ENCODE measurements at places on chromosomes 5 and 9.

GRCh38 chr9:99057665-99058625, 47.0 kb upstream of the TGFBR1 start:
- peak; percentile 68 for DNase-seq

DNA sequence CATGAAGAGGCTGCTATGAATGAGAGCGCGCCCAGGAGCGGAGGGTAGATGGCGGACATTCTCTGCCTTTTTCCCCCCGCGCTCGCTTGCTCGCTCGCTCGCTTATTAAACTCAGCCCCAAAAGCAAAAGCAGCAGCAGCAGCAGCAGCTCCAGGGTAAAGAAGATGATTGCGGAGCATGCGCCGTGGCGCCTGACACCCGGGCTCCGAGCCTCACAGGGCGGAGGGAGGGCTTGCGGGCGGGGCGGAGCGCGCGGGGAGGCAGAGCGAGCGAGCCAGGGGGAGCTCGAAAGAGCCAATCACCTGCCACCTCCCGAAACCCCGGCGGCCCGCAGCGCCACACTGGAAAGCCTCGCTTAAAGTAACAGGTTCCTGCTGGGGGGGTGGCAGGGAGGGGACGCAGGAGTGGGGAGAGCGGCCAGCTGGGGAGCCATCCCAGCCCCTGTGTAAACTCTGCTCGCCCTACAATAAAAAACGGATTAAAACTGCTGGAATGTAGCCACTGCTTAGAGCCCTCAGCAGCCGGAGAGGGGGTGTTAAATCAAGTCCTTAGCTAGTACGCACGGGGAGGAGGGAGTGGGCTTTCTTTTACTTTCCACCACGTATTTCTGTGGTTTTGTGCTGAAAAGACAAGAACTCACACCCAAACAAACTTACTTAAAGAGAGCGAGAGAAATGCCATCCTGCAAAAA, at the start of gene MLLT3:
Gene MLLT3 (minus strand): TSS at position 170 of the 691 bp plus-strand sequence.
- peak; percentile 96 for DNase-seq

- DNase-seq, result no peak
These were observed 24.3 kb downstream of the THBS4 start for GRCh38 chr5:80059354-80059980.

DNA sequence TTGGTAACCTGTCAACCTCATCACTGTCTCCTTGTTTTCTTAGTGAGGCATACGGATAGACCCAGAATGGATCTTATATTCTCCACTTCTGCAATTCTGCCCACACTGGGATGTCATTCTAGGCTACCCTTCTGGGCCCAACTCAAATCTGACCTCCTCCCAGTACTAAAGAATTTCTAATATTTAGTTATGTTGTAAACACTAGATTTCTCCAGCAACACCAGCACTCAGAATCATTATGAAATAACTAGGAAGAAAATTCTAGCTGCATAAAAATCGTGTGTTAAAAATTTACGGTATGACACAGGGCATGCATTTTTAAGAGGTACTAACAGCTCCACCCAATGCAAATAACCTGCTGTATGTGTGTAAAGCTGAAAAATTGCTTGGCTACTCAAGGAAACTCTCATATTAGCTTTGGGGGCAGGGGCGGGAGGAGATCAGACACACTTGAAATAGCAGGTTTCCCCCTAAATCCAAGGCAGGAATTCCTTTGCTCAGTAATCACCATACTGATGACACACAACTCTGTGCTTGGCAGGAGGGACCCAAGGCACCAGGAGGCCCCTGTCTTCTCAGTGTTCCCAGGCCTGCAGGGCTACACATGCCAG, 27.3 kb downstream of the MACROH2A1 start:
- no peak for DNase-seq

- no peak for DNase-seq
These were observed 178.0 kb downstream of the ACTL7B start for GRCh38 chr9:108677776-108678175.

GRCh38 chr9:27280860-27281259, 16.1 kb downstream of the EQTN start:
- no peak for DNase-seq

GRCh38 chr9:114238891-114239875, 83.7 kb upstream of the ORM1 start:
- no peak for DNase-seq

GRCh38 chr9:17191082-17191481, 56.2 kb downstream of the CNTLN start:
- no peak for DNase-seq

DNA sequence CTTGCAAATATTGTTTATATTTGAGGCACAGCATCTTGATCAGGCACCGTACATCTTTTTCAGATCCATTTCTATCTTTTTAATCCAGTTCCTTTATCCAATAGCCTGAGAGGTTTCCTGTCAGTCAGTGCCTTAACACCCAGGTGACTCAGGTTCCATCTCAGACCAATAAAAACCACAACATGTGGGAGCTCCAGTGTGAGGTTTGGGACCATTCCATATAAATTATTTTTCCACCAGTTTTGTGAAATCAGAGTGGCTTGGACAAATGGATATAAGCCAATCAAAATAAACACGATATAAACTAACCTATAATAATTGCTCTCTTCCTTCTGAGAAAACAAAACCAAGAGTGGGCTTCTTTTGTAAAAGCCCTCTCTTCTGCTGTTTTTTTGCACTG, 351.3 kb downstream of the NTRK2 start:
- DNase-seq, result no peak

GRCh38 chr9:34456746-34457145, 1.6 kb downstream of the FAM219A start:
- DNase-seq, result no peak

GRCh38 chr9:20014168-20014567, 225.3 kb upstream of the SLC24A2 start:
- DNase-seq, result no peak

- no peak for DNase-seq
These were observed 96.0 kb downstream of the KIAA1958 start for GRCh38 chr9:112582371-112583262.

DNA sequence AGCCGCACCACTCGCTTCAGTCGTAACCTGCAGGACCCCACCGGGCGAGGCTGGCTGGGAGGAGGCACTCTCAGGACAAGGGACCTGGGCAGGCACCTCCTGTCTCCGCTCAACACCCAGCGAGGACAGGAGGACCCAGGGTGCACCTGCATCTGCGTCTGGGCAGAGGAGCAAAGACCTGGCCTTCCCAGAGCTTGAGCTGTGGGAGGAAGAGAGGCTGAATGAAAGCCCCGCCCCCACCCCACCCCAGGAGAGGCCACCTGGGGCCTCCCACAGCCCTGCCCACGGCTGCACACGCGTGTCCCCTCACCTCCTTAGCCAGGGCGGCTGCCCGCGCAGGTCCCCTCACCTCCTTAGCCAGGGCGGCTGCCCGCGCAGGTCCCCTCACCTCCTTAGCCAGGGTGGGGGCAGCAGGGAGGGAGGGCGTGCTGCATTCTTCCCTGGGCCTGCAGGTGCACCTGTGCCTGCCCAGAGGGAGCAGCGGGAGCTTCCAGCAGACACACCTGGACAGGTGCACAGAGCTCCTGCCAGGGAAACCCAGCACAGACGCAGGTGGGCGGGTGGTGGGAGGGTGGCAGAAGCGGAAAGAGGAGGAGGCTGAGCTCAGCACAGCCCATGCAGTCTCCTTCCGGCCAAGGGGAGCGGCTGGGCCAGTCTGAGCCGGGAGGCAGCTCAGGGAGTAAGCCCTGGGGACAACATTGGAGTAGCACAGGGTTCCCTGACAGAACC, 18.5 kb upstream of the SLC12A7 start:
- DNase-seq, result no peak

GRCh38 chr9:81824802-81825730, 103.2 kb upstream of the SPATA31D4 start:
- DNase-seq, result no peak
